Uterus (tissue), 4 donors: ENCODE measurements at places on chromosomes 7 and 10. TPM values are rescaled to one million over a fixed set of nuclear protein-coding genes. Genes with fewer than 3 reads are reported as not detected.
A peak's percentile ranks its signal among the peaks of the same experiment; 100 is the strongest.

PRKG1 gene
- 66.9 TPM for total RNA-seq

ANKRD30A gene
- total RNA-seq: not detected

TAS2R5 gene
- 5.3 TPM for total RNA-seq

MICALL2 gene
- 6.8 TPM for total RNA-seq

LIPN gene
- not detected for total RNA-seq

FGL2 gene
- total RNA-seq: 14.0 TPM

ARMS2 gene
- total RNA-seq: not detected

DKK1 gene
- not detected for total RNA-seq

TMEM196 gene
- not detected for total RNA-seq

FAM25G gene
- total RNA-seq: not detected

TMEM72 gene
- total RNA-seq: not detected

CHST15 gene
- 28.5 TPM for total RNA-seq

- H3K4me1 ChIP-seq: no peaks in the 10 kb centered on the region
- no peaks in the 10 kb centered on the region for H3K36me3 ChIP-seq
- H3K27ac ChIP-seq: no peak overlapping the region
- H3K4me3 ChIP-seq: no peak overlapping the region
- DNase-seq: no peak
- no peaks in the 10 kb centered on the region for H3K27me3 ChIP-seq
These were observed 7.1 kb downstream of the CCDC126 start for GRCh38 chr7:23604296-23604640.

- H3K27me3 ChIP-seq: no peaks in the 10 kb centered on the region
- H3K4me3 ChIP-seq: no peak overlapping the region
- H3K27ac ChIP-seq: no peak overlapping the region
- no peaks in the 10 kb centered on the region for H3K4me1 ChIP-seq
- H3K36me3 ChIP-seq: no peaks in the 10 kb centered on the region
- DNase-seq: no peak
These were observed 247.3 kb downstream of the DOCK4 start for GRCh38 chr7:111958896-111959295.

DNA sequence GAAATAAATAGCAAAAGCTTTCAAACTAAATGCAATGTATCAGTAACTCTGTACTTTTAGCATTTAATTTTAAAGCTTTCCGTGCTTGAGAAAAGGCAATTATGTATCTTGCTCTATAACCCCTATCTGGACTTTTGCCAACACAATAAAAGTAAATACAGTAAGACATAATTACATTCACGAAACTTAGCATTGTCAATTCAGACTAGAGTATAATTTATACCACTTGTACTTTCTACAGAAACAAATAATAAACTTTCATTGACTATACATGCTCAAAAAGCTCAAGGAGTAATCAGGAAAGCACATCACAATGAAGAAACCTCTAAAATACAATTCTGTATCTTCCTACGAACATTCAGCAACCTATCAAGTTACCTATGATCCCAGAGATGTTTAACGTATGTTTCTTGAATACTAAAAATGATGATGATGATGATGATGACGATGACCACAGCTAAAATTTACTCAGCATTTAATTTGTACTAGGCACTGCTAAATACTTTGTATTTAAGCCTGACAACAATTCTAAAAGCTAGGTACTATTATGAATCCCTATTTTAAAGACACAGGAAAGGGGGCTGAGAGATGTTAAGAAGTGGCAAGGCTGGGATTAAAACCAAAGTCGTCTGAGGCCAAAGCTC, 44.9 kb downstream of the MINDY3 start:
- H3K27me3 ChIP-seq: no peaks in the 10 kb centered on the region
- no peak overlapping the region for H3K4me3 ChIP-seq
- DNase-seq: no peak
- no peaks in the 10 kb centered on the region for H3K36me3 ChIP-seq

GRCh38 chr7:106062521-106062931, 49.6 kb downstream of the SYPL1 start:
- no peak overlapping the region for H3K4me3 ChIP-seq
- no peaks in the 10 kb centered on the region for H3K4me1 ChIP-seq
- H3K27me3 ChIP-seq: no peaks in the 10 kb centered on the region
- no peak for DNase-seq
- H3K36me3 ChIP-seq: no peaks in the 10 kb centered on the region
- H3K27ac ChIP-seq: no peak overlapping the region

DNA sequence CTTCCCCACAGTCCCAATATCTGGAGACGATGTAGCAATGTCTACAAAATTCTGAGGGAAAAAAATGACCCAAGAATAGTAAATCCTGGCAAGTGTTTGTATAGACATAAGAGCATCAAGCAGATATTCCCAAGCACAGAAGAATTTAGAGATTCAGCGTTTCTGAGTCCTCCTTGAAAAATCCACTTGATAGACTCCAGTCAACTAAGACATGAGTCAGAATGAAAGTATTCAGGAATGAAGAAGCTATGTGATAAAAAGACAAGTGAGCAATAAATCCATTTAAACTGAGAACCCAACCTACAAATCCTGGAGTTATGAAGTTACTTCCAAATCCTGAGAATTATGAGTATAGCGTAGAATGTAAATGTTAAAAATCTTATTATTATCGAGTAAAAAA, 86.1 kb upstream of the NPY start:
- no peaks in the 10 kb centered on the region for H3K27me3 ChIP-seq
- no peaks in the 10 kb centered on the region for H3K4me1 ChIP-seq
- H3K27ac ChIP-seq: no peak overlapping the region

GRCh38 chr10:95741807-95742467, 14.0 kb upstream of the ENTPD1 start:
- no peaks in the 10 kb centered on the region for H3K27me3 ChIP-seq
- no peaks in the 10 kb centered on the region for H3K36me3 ChIP-seq
- H3K4me3 ChIP-seq: no peak overlapping the region

DNA sequence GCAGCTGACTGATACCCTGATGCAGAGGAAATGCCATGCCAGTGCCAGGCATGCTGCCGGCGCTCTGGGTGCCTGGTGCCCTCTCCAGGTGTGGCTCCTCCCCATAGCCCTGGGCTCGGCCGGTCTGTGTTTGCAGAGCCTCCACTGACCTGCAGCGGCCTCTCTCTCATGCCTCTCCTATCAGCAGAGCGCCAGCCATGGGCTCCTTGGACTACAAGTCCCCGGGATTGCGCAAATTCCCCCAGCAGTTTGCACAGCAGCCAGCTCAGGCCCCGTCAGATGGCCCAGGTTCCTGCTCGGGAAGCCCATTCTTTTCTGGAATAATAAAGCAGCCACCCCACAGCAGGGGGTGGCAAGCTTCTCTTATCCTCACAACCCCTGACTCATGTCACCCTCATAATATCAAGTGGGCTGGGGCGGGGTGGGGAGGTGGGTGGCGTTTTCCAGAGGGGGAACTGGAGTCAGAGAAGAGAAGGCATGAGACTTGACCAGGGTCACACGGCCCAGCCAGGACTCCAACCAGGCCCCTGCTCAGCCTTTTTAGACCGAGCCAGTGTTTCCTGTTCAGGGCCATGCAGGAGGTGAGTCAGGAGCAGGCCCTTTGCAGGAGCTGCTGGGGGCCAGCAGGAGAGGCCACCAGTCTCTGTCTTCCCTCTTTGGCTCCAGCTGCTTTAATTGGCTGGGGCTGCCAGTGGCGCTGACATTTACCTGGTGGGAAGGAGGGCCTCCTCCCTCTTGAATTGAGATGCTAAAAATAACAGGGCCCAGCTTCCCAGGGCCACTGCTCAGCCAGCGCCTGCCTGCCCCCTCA, 58.6 kb downstream of the ZMIZ1 start:
- H3K36me3 ChIP-seq: no peaks in the 10 kb centered on the region
- H3K27me3 ChIP-seq: no peaks in the 10 kb centered on the region
- peak overlapping the region; percentile 21 for H3K27ac ChIP-seq
- peak; percentile 70 for DNase-seq
- H3K4me1 ChIP-seq: peaks cover 26% of the 10 kb centered on the region

DNA sequence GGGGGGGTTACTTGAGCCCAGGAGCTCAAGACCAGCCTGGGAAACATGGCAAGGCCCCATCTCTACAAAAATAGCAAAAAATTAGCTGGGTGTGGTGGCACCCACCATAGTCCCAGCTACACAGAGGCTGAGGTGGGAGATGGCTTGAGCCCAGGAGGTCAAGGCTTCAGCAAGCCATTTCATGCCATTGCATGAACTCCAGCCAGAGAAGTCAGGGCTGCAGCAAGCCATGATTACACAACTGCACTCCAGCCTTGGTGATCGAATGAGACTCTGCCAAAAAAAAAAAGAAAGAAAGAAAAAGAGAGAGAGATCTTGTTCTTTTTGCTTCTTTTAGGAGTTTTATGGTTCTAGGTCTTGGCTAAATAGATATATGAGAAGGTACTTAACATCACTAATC, 200.2 kb upstream of the PHYHIPL start:
- H3K4me1 ChIP-seq: no peaks in the 10 kb centered on the region
- no peak overlapping the region for H3K4me3 ChIP-seq
- H3K36me3 ChIP-seq: no peaks in the 10 kb centered on the region
- DNase-seq: no peak

- H3K27ac ChIP-seq: no peak overlapping the region
- H3K36me3 ChIP-seq: no peaks in the 10 kb centered on the region
- no peaks in the 10 kb centered on the region for H3K4me1 ChIP-seq
- no peak for DNase-seq
These were observed 235.2 kb upstream of the SP4 start for GRCh38 chr7:21192657-21193056.

GRCh38 chr10:31759124-31759798, 169.4 kb downstream of the ARHGAP12 start:
- H3K36me3 ChIP-seq: no peaks in the 10 kb centered on the region
- H3K4me3 ChIP-seq: peak overlapping the region; percentile 62
- no peak for DNase-seq
- H3K4me1 ChIP-seq: peaks cover 22% of the 10 kb centered on the region
- no peaks in the 10 kb centered on the region for H3K27me3 ChIP-seq

- no peak for DNase-seq
- H3K4me3 ChIP-seq: no peak overlapping the region
- H3K4me1 ChIP-seq: no peaks in the 10 kb centered on the region
- no peaks in the 10 kb centered on the region for H3K36me3 ChIP-seq
- no peaks in the 10 kb centered on the region for H3K27me3 ChIP-seq
These were observed 1021.3 kb downstream of the XPNPEP1 start for GRCh38 chr10:108901781-108902618.

DNA sequence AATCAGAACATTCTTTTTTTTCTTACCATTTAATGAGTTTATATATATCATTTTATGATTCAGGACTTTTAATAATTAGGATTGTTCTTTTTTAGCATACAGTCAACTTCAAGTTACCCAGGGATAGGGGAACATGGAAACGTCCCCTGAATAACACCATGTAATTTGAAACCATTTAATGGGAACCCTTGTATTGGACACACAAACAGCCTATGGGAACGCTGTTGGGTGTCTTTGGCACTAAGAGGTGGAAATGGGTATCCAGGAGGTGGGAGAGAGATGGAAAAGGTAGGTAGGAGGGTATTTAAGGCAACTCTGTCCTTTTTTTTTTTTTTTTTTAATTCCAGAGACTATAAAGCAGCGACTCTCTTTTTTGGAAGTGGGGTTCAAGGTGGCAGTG, 2.6 kb downstream of the LUC7L2 start:
- no peaks in the 10 kb centered on the region for H3K4me1 ChIP-seq
- H3K36me3 ChIP-seq: no peaks in the 10 kb centered on the region
- no peak for DNase-seq
- no peak overlapping the region for H3K27ac ChIP-seq

DNA sequence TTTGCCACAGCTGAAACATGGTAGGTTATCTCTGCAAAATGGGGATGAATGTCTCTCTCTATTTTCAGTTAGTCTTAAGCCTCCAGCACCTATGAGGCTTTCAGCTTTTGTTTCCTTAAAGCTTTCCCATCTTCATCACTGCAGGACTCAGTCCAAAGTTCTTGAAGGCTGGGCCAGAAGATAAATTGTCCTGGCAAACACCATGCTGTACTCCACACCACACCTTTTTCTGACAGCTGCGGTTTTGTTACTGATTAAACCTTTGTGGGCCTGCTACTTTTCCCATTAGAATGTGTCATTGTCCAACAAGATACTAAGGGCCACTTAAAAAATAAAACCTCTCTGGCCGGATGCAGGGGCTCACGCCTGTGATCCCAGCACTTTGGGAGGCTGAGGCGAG, 87.2 kb upstream of the A1CF start:
- no peak for DNase-seq
- no peak overlapping the region for H3K4me3 ChIP-seq
- H3K4me1 ChIP-seq: no peaks in the 10 kb centered on the region
- H3K27me3 ChIP-seq: no peaks in the 10 kb centered on the region
- no peak overlapping the region for H3K27ac ChIP-seq

DNA sequence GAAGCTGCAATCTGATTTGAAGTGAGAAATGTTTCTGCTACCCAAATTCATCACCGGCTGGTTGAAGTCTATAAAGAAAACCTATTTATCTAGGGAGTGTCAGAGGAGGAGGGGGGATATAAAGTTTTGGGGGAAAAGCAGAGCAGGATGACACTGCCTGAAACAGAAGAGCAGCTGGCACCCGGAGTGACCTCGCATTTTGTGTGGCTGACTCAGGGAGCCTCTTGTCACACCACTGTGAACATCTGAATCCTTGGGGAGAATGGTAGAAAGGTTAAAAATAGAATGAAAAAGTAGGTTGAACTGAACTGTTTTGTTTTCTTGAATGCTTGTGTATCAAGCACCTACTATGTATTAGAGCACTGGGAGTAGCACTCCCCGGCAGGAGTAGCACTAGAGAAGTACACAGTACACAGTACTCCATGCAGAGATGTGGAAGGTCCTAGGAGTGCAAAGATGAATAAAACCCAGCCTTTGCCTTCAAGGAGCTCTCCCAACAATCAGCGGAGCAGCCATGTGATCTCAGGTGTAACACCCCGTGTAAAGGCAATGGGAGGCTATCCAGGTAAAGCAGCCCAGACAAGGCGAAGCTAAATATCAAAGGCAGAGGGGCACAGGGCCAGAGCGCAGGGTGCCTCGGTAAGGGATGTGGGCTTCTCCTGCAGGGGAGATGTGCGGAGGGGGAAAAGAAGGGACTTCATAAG, 13.5 kb downstream of the CRTAC1 start:
- H3K36me3 ChIP-seq: no peaks in the 10 kb centered on the region
- no peak for DNase-seq
- H3K4me1 ChIP-seq: no peaks in the 10 kb centered on the region
- no peak overlapping the region for H3K27ac ChIP-seq
- no peak overlapping the region for H3K4me3 ChIP-seq

DNA sequence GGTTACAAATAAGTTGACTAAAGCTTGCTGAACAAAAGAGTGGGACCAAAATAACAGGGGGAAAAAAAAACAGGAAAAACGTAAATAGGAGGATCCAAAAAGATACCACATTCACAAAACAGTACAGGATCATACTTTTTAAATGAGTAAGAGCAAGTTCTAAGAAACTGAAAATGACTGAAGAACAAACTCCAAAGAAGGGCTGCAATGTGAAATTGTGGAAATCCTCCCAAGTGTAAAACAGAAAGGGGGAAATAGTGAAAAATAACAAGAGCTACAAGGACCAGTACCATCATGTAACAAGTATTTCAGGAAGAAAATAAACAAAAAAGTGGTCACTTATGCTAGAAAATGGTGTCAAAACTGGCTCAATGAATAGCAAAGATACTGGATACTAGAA, 46.3 kb downstream of the PDSS1 start:
- H3K4me1 ChIP-seq: no peaks in the 10 kb centered on the region
- H3K27ac ChIP-seq: no peak overlapping the region
- H3K4me3 ChIP-seq: no peak overlapping the region

- DNase-seq: no peak
- no peaks in the 10 kb centered on the region for H3K4me1 ChIP-seq
- H3K4me3 ChIP-seq: peak overlapping the region; percentile 15
- H3K27ac ChIP-seq: peak overlapping the region; percentile 70
These were observed 216.9 kb downstream of the POLR1F start for GRCh38 chr7:19491821-19492452.

- no peaks in the 10 kb centered on the region for H3K4me1 ChIP-seq
- no peaks in the 10 kb centered on the region for H3K27me3 ChIP-seq
- H3K4me3 ChIP-seq: no peak overlapping the region
These were observed 2.8 kb upstream of the PPP1R3C start for GRCh38 chr10:91635401-91636400.
